ENCODE measurements at places on chromosomes 3 and 15.
A peak's percentile ranks its signal among the peaks of the same experiment; 100 is the strongest.

GRCh38 chr3:130569461-130570365, 52.7 kb downstream of the COL6A6 start:
- no peak for DNase-seq

GRCh38 chr15:40106203-40107161, 2.2 kb downstream of the BMF start:
- no peak for DNase-seq

DNA sequence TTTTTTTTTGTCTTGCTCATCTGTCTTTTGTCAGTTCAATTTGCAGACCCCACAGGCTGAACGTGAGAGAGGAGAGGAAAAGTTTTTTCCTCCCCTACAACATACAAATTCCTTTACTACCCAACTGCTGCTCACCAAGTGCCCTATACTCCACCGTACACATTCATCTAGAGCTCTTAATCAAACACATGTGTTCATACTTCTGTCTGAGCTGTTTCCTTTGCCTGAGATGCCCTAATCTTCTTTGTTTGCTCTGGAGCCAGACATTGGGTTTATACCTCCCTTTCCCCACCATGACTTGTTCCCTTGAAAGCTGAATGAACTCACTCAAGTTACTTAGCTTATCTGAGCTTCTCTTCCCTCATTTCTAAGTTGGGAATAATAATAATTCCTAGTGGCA, 122.7 kb upstream of the RASGRP1 start:
- no peak for DNase-seq

- no peak for DNase-seq
These were observed 120.9 kb downstream of the DTWD1 start for GRCh38 chr15:49741712-49742111.

DNA sequence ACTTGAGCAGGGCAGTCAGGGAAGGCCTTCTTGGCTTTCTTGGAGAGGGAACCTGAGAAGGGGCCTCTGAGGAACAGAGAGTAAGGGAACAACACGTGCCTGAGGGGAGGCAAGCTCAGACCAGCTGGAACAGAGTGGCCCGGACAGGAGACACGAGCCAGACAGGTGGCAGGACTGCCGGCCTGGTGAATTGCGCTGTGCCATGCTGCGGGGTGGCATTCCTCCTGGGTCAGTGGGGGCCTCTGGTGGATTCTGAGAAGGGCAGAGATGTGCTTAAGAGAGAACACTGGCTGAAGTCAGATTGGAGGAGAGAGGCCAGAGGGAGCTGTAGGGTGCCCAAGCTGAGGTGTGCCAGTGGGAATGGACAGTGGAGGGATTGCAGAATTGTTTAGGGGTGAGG, 4.9 kb downstream of the CHAC1 start:
- no peak for DNase-seq

- DNase-seq, result no peak
These were observed 455.3 kb upstream of the ALCAM start for GRCh38 chr3:104911376-104911775.

DNA sequence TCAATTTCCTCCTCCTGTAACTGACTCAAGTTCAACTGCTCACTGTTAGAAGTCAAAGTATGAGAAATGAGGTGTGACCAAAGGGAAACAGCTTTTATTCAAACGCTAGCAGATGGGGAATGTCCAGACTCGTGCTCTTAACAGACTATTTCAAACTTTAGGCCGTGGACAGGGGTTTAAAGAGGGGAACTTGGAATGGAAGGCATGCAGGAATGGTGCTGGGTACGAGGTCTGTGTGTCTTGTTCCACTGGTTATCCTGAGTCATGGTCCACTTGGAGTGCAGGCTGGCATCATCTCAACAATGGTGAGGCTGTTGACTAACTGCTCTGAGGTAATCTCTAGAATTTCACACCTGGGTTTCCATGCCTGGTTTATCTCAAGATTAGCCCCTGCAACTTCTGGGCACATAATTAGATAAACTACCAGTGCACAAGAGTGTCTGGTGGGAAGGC, 22.9 kb upstream of the DNAAF4 start:
- DNase-seq, result no peak

- no peak for DNase-seq
These were observed 449.9 kb upstream of the NAALADL2 start for GRCh38 chr3:174409086-174409743.

- DNase-seq, result peak; percentile 86
These were observed 11.9 kb downstream of the CX3CR1 start for GRCh38 chr3:39267631-39268548.

- DNase-seq, result no peak
These were observed 36.6 kb downstream of the MKRN2 start for GRCh38 chr3:12593473-12593872.

DNA sequence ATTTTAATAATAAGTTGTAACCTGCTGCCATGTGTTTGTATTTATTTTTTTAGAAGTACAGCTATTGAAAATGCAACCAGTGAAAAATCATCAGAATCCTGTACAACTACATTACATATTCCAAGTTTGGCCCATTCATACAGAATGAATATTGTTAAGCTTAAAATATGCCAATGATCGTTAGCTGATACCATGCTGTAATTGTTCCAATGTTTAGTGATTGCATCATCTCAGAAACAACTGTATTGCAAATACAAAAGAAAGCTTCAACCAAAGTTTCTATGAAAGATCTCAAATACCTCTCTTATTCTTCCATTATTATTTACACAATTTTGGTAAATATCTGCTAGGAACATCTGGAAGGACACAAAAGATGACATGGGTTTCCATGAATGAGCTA, 51.6 kb upstream of the ALCAM start:
- DNase-seq, result no peak

GRCh38 chr15:38207621-38208020, 45.0 kb upstream of the SPRED1 start:
- DNase-seq, result no peak
